ENCODE measurements at places on chromosomes 1 and 21. TPM values are rescaled to one million over a fixed set of nuclear protein-coding genes. Genes with fewer than 3 reads are reported as not detected.
A peak's percentile ranks its signal among the peaks of the same experiment; 100 is the strongest.

- DNase-seq = no peak
Measured at GRCh38 chr1:98842241-98842640, 162.4 kb downstream of the PLPPR5 start.

GRCh38 chr1:244344001-244344400 lies 107.7 kb downstream of the ADSS2 start:
- no peak for DNase-seq

The FAM177B gene
- 0.27 TPM for polyA plus RNA-seq

- DNase-seq = no peak
Measured at GRCh38 chr1:162141281-162142054, 72.0 kb downstream of the NOS1AP start.

The MAEL gene
- polyA plus RNA-seq = 0.06 TPM

DNA sequence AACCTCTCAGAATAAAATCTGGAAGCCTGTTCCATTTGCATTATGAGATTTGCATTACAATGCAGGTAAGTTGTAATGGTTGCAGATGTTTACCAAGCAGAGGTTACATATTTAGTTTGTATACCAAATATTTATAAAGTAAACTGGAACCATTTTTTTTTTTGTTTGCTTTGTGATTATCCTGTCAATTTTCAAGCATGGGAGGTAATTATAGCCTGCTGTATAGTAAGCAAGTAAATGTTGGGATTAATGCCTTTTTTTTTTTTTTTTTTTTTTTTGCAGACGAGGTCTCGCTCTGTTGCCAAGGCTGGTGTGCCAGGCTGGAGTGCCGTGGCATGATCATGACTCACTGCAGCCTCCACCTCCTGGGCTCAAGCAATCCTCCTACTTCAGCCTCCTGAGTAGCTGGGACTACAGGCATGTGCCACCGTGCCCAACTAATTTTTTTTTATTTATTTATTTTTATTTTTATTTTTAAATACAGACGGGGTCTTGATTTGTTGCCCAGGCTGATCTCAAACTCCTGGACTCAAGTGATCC lies 21.0 kb downstream of the NFYC start:
- DNase-seq = no peak

- DNase-seq = peak; percentile 66
Measured at GRCh38 chr1:202998836-202999750, 8.1 kb upstream of the TMEM183A start.

- no peak for DNase-seq
Measured at GRCh38 chr1:37944086-37944763, 2.6 kb downstream of the INPP5B start.
